ENCODE measurements at places on chromosomes 1 and 21. TPM values are rescaled to one million over a fixed set of nuclear protein-coding genes. Genes with fewer than 3 reads are reported as not detected.

DNA sequence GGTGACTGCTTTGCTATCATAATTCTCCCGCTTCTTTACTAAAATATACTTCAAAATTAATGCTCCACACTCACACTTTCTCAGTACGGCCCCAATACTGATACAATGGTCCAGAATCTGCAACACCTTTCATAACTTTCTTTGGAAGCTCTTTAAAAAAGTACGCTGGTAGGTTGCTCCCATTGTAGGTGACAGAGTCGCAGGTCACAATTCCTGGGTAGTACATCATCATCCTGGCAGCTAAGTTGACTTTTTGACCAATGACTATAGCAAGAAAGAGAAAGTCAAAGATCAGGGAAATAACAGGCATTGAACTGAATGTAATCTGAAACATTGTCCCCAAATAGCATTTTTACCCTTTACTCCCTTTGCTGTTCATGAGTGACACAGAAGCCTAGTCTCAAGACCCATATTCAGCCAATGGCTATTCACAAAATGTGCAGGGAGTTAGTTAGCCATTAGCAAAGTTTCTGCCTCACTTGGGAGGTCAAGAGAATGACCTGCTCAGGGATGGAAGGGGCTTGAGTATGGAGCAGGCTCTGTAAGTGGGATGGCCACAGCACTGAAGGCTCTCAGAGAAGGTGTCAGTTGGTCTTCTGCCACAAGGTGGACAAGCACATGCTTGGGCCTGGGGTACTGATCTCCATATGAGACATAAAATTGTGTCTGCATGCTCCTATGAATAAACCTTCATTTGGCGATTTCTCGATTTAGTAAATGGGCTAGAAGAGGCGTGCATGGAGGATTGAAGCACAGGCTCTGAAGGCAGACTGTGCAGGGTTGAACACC lies 35.4 kb downstream of the ADCY10 start:
- DNase-seq = no peak

GRCh38 chr1:86705665-86705985 lies 1.2 kb downstream of the SH3GLB1 start:
- no peak for DNase-seq

DNA sequence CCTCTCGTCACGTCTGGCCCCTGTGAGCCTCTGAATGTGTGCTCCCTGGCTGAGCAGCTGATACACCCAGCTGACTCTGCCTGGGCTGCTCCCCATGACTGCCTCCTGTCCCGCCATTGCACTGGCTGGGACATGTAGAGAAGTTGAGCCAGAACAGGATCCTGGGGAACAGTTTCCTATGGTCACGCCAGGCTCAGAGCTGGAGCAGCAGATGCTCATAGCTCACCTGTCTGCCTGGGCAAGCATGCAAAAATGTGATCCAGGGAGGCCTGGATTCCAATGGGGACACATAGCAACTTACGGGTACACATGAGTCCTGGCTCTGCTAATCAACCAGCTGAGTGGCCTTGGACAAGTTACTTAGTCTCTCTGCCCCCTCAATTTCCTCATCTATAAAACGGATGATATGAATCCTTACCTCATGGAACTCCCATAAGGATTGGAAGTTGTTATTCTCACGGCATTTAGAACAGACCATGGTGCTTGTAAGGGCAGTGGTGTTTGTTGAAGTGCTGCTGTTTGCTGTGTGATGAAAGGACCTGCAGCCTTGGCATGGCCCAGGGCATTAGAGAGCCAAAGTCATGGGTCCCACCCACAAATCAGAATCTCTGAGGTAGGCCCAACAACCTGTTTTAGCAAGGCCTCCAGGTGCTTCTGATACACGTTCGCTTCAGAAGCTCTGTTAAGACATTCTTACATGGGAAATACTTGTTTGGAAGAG lies 150.3 kb upstream of the VANGL1 start:
- no peak for DNase-seq

DNA sequence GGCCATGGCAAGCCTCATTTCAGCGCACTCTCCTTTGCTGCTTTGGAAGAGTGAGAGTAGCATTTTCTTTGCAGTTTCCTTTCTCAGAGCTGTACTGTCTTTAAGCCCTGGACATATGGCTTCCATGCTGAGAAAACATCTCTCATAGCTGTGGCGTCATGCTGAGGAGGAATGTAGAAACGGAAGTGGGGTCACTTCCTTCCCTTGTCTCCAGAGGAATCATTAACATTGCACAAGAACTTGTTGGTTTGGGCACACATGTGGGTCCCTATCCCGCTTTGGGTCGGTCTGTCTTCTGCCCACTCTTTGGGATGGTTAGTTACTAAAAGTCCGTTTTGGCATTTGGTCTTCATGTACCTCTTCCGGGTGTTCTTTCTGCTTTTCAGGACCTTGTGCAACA lies 5.6 kb downstream of the MFN2 start:
- peak; percentile 19 for DNase-seq

- no peak for DNase-seq
These were observed 60.9 kb downstream of the FGGY start for GRCh38 chr1:59357645-59358320.

GRCh38 chr1:183230413-183230812 lies 44.3 kb downstream of the LAMC2 start:
- peak; percentile 79 for DNase-seq

RAD54L gene
- total RNA-seq = 19.9 TPM

DNA sequence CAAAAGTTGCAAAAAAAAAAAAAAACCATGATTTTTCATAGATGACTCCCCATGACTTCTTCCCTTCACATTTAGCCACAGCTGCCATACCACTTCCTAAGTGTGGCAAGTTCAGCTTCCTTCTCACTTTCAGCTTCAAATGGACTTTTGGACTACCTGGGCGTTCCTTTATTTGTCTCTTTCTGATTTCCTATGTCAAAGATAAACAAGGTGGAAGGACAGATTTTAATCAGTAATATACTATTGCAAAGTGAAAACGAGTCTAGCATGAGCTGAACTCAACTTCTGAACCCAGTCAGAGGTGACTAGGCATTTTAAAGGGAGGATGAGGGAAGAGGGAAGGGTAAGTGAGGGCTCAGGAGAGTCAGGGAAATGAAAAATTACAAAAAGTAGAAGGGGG lies 14.4 kb upstream of the SCCPDH start:
- no peak for DNase-seq

TPTE gene
- 5.9 TPM for total RNA-seq

GRCh38 chr1:185610954-185611353 lies 123.2 kb upstream of the HMCN1 start:
- DNase-seq = no peak

DNA sequence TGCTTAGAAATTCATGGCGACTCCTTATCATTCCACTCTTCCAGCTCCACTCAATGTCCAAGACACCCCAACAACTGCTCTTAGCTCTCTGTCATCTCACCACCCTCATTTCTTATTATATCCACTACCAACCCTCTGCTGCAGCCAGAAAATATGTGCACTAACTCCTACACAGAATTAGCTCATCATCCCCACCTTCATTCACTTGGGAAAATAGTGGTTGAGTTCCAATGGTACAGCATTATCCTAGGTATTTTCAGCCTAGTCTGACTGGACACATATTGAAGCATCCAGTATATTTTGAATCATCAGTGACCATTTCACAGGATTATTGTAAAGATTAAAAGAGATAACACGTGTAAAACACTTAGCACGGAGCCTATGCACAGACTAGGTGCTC lies 16.7 kb upstream of the VSIG8 start:
- no peak for DNase-seq

ERO1B gene
- 7.9 TPM for total RNA-seq

DNA sequence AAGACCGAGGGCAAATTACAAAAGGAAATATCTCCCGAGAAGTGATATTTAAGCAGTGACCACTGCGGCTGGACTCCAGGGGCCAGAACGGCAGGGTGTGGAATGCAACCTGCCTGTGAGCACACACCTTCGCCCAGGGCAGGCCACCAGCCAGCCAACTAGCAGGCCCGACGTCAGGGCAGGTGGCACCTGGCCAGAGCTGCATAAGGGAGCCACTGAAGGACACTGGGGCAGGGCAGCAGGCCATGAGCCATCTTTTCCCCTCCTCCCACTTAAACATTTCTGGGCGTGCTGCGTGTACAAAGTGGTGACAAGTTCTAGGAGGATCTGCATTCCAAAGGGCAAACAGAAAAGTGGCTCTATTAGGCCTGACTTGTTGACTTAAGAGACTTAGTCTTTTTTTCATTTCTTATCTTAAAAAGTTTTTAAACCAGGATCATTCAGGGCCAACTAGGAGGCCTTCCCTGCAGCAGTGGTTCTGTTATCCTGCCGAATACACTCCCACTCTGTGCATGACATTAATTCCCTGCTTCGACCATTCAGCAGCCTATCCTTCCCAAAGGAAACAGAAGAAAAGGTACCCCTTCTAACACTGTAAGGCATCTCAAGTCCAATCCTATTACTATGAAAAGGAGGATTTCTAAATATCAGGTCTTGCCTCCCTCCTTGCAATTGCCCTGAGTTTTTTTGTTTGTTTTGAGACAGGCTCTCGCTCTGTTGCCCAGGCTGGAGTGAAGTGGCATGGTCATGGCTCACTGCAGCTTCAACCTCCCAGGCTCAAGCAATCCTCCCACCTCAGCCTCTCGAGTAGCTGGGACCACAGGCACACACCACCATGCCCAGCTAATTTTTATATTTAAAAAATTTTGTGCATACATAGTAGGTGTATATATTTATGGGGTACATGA lies 96.3 kb downstream of the BCAR3 start:
- DNase-seq = no peak

- no peak for DNase-seq
These were observed 41.8 kb downstream of the PTPRU start for GRCh38 chr1:29278124-29278523.

- no peak for DNase-seq
These were observed 19.4 kb downstream of the MECR start for GRCh38 chr1:29211086-29212030.

TMPRSS15 gene
- total RNA-seq = 0.03 TPM

PGLYRP3 gene
- total RNA-seq = not detected

HMCN1 gene
- 5.5 TPM for total RNA-seq

DNA sequence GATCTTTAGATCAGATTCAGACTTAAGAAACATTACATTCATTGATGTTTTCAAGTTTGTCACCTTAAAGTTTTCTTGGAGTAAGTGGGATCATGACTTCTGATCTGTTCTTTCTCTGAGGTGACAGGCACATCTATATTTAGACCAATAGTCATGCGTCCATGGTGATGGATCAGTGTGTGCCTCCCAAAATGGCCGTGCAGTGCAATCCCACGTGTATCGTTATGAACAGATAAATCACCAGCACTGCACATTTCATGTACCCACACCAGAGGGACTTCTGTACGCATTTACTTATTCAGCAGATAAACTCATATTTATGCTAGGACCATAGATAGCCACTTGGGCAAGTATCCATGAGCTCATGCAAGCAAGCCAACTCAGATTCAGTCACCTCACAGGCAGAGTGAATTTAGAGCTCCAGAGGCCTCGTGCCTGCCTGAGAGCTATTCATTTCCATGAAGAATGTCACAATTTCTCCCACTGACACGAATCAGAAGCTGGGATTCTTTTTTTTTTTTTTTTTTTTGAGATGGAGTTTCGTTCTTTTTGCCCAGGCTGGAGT lies 13.9 kb upstream of the WDR26 start:
- DNase-seq = no peak

DNA sequence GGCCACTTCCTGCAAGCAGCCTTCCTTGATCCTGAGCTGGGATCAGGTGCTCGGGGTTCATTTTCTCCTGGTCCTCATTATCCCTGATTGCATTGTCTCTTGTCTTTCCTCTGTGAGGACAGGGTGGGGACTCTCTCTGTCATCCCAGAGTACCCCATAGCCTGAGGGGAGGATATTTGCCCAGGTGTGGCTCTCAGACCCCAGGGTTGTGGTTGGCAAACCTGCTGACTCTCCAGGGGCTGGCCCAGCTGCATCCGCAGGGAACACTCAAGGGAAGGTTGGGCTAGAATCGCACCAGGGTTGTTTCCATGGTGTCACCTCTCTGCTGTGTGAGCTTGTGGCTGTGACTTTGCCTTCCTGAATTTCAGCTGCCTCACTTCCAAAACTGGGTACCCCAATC lies 276.8 kb upstream of the C1orf174 start:
- DNase-seq = no peak

PRR9 gene
- total RNA-seq = not detected

DNA sequence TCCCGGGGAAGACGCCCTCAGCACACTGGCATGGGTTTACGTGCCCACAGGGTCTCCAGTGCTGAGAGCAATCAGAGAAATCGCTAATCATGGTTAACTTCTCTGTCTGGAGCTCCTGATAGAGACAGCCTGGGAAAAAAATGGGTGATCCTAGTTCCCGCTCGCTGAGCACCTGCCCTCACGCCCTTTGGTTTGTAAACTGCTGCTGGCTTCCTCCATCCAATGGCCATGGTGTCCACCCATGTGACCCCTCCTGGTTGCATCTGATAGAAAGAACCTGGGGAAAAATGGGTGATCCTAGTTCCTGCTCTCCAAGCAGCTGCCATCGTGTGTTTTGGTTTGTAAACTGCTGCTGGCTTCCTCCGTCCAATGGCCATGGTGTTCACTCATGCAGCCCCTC lies 402.2 kb downstream of the PRDM2 start:
- no peak for DNase-seq

DNA sequence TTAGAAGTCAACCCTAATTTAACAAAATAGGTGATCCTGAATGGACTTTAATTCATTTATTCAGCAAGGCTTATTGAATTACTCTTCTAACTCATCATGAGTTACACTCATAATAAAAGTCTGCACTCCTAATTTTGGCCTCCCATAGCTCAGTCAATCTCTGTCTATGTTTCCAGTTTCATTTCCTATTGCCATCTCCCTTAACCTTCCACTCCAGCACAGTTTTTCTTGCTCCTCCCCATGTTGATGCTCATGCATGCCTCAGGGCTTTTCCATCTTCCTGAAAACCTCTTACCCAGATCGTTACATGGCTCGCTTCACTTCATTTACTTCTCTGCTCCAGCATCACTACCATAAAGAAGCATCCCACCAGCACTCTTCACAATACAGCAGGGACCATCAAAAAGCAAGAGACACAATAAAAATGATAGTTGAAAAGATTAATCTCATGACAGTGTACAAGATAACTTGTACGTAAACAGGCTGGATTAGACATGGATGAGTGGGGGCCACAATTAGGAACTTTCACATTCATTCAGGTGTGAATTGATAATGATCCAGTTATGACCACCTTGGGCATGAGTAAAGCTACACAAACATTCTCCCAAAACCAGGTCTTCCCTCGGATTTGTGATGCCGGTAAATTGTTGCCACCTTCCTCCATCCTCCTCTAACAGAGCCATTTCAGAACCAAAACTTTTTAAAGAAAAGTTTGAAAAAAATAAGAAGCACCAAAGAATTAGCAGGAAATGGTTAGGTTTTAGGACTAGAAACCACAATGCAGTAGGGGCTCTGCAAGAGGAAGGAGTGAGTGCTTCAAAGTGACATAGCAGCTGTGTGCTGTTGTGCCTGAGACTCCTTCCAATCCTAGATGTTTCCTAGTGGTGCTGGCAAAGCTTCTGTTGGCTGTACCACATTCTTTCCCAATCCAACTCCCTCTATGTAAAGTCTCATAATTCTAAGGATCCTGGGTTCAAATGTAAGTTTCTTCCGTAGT lies 89.8 kb downstream of the OLFML2B start:
- peak; percentile 19 for DNase-seq

GRCh38 chr21:38359090-38359489 lies 102.3 kb downstream of the KCNJ15 start:
- DNase-seq = no peak
